Skeletal muscle tissue (tissue), 5 donors: ENCODE measurements at places on chromosomes 7 and 10. TPM values are rescaled to one million over a fixed set of nuclear protein-coding genes. Genes with fewer than 3 reads are reported as not detected.

Gene ARMC3
- total RNA-seq: not detected

Gene SPACDR
- total RNA-seq: not detected

Gene TPST1
- 39.7 TPM for total RNA-seq

Gene ADAMTS14
- total RNA-seq: 5.7 TPM

Gene C10orf71
- 4.7 TPM for total RNA-seq

Gene GPR15LG
- total RNA-seq: not detected

Gene DBF4
- 8.4 TPM for total RNA-seq

Gene IDI2
- total RNA-seq: not detected

Gene DNAH11
- total RNA-seq: under 0.01 TPM

Gene TPK1
- 7.3 TPM for total RNA-seq

Gene KIAA1549
- 4.2 TPM for total RNA-seq

Gene NPFFR1
- total RNA-seq: under 0.01 TPM

Gene PODXL
- total RNA-seq: 18.8 TPM

Gene CAV2
- total RNA-seq: 35.0 TPM

Gene AQP1
- total RNA-seq: 67.8 TPM

Gene PAPOLB
- total RNA-seq: under 0.01 TPM

Gene CALML5
- total RNA-seq: not detected

Gene MRLN
- 156 TPM for total RNA-seq

Gene TRIP6
- total RNA-seq: 25.6 TPM

Gene NPTX2
- 3.1 TPM for total RNA-seq

Gene ZNF316
- 9.9 TPM for total RNA-seq

Gene PIK3CG
- 5.2 TPM for total RNA-seq

Gene KNDC1
- total RNA-seq: 0.52 TPM

Gene AKR1C8
- total RNA-seq: not detected

Gene PLXNA4
- 2.1 TPM for total RNA-seq

Gene PMPCB
- 53.8 TPM for total RNA-seq

Gene LEP
- total RNA-seq: under 0.01 TPM

Gene AKR1C4
- not detected for total RNA-seq

Gene CLDN4
- not detected for total RNA-seq

Gene MAP3K8
- 16.7 TPM for total RNA-seq

Gene NEUROG3
- not detected for total RNA-seq

Gene STRIP2
- total RNA-seq: 5.2 TPM

Gene DPCD
- 20.4 TPM for total RNA-seq

Gene C10orf62
- total RNA-seq: under 0.01 TPM

Gene LHFPL3
- not detected for total RNA-seq

Gene WEE2
- not detected for total RNA-seq

Gene MSMB
- not detected for total RNA-seq
